ENCODE measurements at places on chromosomes 6 and 20.
A peak's percentile ranks its signal among the peaks of the same experiment; 100 is the strongest.

GRCh38 chr6:465531-466348 lies 74.2 kb downstream of the IRF4 start:
- DNase-seq, result no peak

- peak; percentile 50 for DNase-seq
These were observed at the start of gene ZNF391 for GRCh38 chr6:27388293-27389197. TSS of gene ZNF391 (plus strand) at chr6:27388759. CDS start at chr6:27400371, 11,612 bp downstream.

DNA sequence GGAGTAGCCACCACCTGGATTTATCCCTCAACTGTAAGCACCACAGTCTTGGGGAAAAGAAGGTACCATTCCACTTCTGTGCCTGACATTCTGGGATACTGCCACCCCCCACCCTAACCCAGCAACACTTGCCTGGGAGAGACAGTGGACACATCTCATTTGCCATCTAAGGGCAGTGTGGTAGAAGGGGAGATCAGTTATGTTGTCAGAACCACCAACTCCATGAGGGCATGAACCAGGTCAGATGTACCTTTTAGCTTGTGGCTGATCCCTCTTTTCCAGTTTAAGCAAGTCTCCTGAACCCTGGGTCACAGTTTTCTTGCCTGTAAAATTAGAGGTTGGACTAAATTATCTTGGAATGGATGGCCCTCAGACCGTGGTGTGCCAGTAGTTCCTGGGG lies 165.5 kb downstream of the SCP2D1 start:
- DNase-seq, result no peak

DNA sequence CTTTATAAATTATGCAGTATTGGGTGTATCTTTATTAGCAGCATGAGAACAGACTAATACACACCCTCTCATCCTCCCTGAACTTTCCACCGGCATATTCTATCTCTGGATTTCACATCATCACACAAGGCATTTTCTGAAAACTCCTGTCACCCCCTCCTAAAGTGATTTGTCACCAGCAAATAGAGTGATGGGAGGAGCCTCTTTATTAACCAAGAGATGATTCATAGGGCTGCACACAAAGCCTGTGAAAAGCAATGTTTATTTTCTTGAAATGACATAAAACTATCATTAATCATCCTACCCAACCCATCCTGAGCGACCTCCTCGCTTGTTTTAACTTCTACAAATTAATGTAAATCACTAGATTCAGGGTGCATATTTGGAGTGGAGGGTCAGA lies 394.7 kb upstream of the SULF2 start:
- DNase-seq, result no peak

DNA sequence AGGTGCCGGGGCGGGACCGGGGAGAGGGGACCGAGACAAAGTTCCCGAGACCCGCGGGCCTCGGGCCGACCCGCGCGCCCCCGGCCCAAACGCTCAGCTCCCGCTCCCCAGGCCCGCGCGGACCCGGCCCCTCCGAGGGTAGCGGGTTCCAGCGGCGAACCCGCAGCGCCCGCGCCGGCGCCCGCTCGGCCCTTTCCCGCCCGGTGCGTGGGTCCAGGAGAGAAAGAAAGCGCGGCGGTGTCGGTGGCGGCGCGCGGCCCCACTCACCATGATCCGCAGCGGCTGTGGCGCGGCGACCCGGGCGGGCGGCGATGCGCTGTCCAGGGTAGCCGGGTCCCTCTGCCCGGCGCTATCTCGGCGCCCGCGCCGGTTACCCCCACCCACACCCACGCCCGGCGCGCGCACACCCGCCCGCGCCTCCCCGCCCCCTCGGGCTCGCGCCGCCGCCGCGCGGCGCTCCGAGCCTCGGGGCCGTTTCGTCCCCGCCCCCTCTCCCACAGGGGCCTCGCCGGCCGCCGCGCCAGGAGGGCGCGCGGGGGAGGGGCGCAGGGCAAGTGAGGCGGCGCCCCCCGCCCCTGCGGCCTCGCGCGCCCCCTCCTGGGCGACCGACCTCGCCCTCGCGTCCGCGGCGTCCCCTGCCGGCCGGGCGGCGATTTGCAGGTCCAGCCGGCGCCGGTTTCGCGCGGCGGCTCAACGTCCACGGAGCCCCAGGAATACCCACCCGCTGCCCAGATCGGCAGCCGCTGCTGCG lies at the start of gene ELOVL2:
ELOVL2 (minus strand) TSS at position 345 of the 751 bp plus-strand sequence; CDS start at position 270, 75 bp downstream.
- DNase-seq, result no peak

- DNase-seq, result no peak
These were observed 125.1 kb upstream of the COL21A1 start for GRCh38 chr6:56372406-56372995.

GRCh38 chr6:119501798-119502483 lies 152.4 kb upstream of the MAN1A1 start:
- DNase-seq, result no peak

GRCh38 chr6:23091795-23092194 lies 522.4 kb downstream of the HDGFL1 start:
- DNase-seq, result no peak

DNA sequence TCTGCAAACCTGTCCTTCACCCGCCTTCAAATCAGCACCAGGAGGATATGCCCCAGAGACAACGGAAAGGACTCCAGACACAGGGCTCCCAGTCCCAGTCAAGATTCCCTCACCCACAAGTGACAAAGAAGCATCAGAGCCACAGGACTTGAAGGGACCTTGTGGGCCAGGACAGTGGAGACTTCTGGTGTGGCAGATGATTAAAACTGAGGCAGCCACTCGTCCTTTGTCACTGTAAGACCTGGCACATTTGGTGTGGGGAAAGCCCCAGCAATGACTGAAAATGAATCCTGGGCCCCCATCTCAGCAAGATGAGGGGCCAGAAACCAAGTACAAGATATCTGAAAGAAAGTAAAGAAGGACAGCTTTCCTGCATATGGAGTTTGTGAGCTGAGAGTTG lies 15.6 kb upstream of the GMPR start:
- no peak for DNase-seq

- DNase-seq, result no peak
These were observed 162.6 kb downstream of the FAM83B start for GRCh38 chr6:55009131-55009530.

- DNase-seq, result no peak
These were observed 6.1 kb upstream of the ULBP2 start for GRCh38 chr6:149935668-149936067.

- no peak for DNase-seq
These were observed 55.1 kb downstream of the KIAA0408 start for GRCh38 chr6:127404133-127404532.

- no peak for DNase-seq
These were observed 13.5 kb upstream of the XRN2 start for GRCh38 chr20:21289651-21290050.

GRCh38 chr6:110232450-110232849 lies 52.2 kb downstream of the CDC40 start:
- no peak for DNase-seq
